PC-3 (cell line): ENCODE measurements at places on chromosomes 5 and 9. TPM values are rescaled to one million over a fixed set of nuclear protein-coding genes. Genes with fewer than 3 reads are reported as not detected.

TEK gene
- total RNA-seq: 0.07 TPM in 1 of 2 replicates, not detected in the other

DNA sequence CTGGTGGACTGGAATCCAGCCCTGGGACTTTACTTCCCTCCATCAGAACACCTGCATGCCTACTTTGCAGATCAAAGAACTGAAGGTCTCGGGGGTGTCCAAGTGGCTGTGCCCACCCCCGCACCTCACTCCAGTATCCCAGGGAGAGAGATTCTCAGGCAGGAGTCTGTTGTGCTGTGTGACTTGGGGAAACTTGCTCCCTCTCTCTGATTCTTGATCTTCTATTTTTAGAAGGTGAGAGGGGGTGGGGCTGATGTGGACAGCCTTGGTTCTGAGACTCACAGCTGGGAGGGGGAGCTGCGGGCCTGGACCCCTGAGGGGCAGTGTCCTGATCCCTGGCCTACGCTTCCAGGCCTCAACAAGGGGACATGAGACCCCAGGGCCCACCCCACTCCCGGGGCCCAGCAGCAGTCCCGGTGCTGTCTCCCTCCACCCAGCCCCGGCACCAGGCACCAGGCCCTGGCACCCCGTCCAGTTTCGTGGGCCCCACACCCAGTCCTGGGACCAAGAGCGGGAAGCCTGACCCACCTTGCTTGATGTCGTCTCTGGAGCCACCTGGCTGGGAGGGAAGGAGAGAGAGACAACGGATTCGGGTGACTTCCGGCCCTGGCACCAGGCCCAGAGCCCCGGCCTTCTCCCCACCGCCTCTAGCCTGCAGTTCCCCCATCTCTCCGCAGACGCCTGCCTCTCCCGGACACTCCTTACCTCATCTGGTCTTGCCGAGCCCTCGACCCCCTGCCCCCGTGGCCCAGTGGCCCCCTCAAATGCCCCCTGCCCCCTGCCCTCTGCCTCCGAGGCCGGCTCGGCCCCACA is 74.0 kb upstream of the SPTLC1 start:
- H3K27ac ChIP-seq: no peak overlapping the region
- H3K27me3 ChIP-seq: no peaks in the 10 kb centered on the region
- H3K4me1 ChIP-seq: no peaks in the 10 kb centered on the region
- no peak for DNase-seq
- H3K4me3 ChIP-seq: no peak overlapping the region

FOXD4L5 gene
- 0.04 TPM in 1 of 2 replicates, not detected in the other for total RNA-seq

GRCh38 chr5:13378091-13378490 is 566.4 kb downstream of the DNAH5 start:
- H3K36me3 ChIP-seq: no peaks in the 10 kb centered on the region
- DNase-seq: peak; percentile 97
- H3K4me1 ChIP-seq: peaks cover 21% of the 10 kb centered on the region
- H3K4me3 ChIP-seq: 0 out of 2 replicates have a peak overlapping the region, but pooled peaks have one; percentile 8

TUSC1 gene
- total RNA-seq: 15.1 and 19.0 TPM in 2 replicates

- DNase-seq: no peak
- H3K27me3 ChIP-seq: no peaks in the 10 kb centered on the region
- H3K36me3 ChIP-seq: no peaks in the 10 kb centered on the region
- no peaks in the 10 kb centered on the region; the same call in none of the 2 replicates for H3K4me1 ChIP-seq
- H3K4me3 ChIP-seq: no peak overlapping the region
Observed at GRCh38 chr9:27866741-27867140, 293.5 kb upstream of the C9orf72 start.

TAF1L gene
- 0.23 TPM in 1 of 2 replicates, not detected in the other for total RNA-seq

DNA sequence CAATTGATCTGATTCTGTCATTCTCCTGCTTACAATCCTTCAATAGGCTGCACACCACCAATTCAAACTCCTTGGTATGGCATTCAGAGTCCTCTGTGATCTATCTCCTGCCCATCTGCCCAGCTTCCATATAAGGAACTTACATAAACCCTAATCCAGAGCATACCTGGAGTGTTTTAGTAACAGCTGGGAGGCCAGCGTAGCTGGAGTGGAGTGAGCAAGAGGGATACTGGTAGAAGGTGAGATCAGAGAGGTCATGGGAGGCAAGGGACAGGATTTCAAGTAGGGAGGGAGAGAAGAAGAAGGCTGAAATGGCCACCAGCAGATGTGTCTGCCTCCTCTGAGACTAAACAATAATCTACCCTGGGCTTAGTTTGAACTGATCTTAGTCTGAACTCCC is 288.5 kb downstream of the MEF2C start:
- no peak overlapping the region for H3K27ac ChIP-seq
- no peaks in the 10 kb centered on the region for H3K27me3 ChIP-seq
- DNase-seq: no peak
- no peak overlapping the region for H3K4me3 ChIP-seq
- H3K36me3 ChIP-seq: no peaks in the 10 kb centered on the region

CCNG1 gene
- total RNA-seq: 60.9 and 70.0 TPM in 2 replicates

- H3K4me1 ChIP-seq: peaks cover 22% of the 10 kb centered on the region
- DNase-seq: no peak
- H3K27me3 ChIP-seq: no peaks in the 10 kb centered on the region
- H3K27ac ChIP-seq: no peak overlapping the region
- H3K4me3 ChIP-seq: no peak overlapping the region
Observed at GRCh38 chr5:131277875-131278740, 14.3 kb downstream of the CDC42SE2 start.

DNA sequence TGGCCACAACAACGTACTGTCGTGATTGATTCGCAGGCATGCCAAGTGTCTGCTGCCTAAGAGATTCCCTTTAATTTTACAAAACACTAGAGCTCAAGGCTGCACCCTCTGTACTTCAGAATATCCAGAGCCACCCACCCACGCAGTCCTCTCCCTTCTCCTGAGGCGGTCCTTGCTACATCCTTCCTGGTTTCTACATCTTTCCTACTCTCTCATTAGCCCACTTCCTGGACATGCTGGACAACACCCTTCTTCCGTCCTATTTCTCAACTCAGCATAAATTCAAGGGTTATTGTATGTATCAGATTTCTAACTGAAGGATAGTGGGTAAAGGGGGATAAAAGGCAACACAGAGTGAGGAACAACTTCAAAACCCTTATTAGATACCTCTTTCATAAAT is 148.4 kb upstream of the MAP3K1 start:
- H3K27ac ChIP-seq: no peak overlapping the region
- no peak for DNase-seq
- H3K36me3 ChIP-seq: no peaks in the 10 kb centered on the region
- H3K4me1 ChIP-seq: peaks cover 36% of the 10 kb centered on the region

DNA sequence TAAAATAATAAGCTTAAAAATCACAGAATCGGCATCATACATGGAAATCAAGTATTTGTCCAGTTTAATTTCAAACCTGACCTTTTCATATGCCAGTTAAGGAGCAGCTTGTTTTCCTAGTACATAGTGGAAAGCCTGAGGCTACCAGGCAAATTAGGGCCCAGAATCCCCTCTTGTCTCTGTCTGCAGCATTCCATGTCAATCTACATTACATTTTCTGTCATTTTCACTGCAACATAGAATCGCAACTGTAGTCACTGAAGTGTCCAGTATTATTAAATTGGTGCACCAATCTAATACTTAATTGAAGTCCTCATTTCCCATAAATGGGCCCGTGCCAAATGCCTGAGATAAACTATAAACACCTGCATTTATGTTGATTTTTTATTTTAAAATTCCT is 1352.2 kb upstream of the ACO1 start:
- H3K36me3 ChIP-seq: no peaks in the 10 kb centered on the region
- no peaks in the 10 kb centered on the region for H3K4me1 ChIP-seq
- H3K4me3 ChIP-seq: no peak overlapping the region

DNA sequence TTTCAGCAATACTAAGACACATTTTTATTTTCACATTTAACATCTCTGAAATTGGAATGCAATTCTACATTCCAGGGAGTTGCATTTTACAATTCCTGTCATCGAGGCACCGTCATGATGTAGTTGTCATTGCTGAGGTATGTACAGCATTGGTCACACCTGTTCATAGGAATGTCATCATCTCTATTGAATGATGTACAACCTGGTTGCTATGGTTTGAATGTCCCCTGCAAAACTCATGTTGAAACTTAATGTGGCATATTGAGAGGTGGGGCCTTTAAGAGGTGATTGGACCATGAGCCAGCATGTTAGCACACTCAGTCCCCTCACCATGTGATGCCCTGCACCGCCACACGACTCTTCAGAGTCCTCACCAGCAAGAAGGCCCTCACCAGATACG is 103.1 kb downstream of the CEMIP2 start:
- no peaks in the 10 kb centered on the region for H3K27me3 ChIP-seq
- H3K27ac ChIP-seq: no peak overlapping the region
- peak; percentile 30 for DNase-seq
- no peaks in the 10 kb centered on the region for H3K36me3 ChIP-seq

SPAAR gene
- total RNA-seq: 0.35 TPM in 1 of 2 replicates, not detected in the other

GRCh38 chr5:162174358-162174974 is 106.9 kb downstream of the GABRG2 start:
- no peak overlapping the region for H3K4me3 ChIP-seq
- DNase-seq: no peak
- no peaks in the 10 kb centered on the region for H3K4me1 ChIP-seq
- no peaks in the 10 kb centered on the region for H3K36me3 ChIP-seq
- H3K27me3 ChIP-seq: no peaks in the 10 kb centered on the region
- H3K27ac ChIP-seq: no peak overlapping the region

GRCh38 chr5:35780236-35780635 is 76.5 kb upstream of the IL7R start:
- no peak for DNase-seq
- H3K27ac ChIP-seq: no peak overlapping the region
- H3K4me3 ChIP-seq: no peak overlapping the region
- H3K27me3 ChIP-seq: no peaks in the 10 kb centered on the region
- H3K36me3 ChIP-seq: no peaks in the 10 kb centered on the region
- peaks cover 8% of the 10 kb centered on the region for H3K4me1 ChIP-seq

STOML2 gene
- 161 and 175 TPM in 2 replicates for total RNA-seq

DNA sequence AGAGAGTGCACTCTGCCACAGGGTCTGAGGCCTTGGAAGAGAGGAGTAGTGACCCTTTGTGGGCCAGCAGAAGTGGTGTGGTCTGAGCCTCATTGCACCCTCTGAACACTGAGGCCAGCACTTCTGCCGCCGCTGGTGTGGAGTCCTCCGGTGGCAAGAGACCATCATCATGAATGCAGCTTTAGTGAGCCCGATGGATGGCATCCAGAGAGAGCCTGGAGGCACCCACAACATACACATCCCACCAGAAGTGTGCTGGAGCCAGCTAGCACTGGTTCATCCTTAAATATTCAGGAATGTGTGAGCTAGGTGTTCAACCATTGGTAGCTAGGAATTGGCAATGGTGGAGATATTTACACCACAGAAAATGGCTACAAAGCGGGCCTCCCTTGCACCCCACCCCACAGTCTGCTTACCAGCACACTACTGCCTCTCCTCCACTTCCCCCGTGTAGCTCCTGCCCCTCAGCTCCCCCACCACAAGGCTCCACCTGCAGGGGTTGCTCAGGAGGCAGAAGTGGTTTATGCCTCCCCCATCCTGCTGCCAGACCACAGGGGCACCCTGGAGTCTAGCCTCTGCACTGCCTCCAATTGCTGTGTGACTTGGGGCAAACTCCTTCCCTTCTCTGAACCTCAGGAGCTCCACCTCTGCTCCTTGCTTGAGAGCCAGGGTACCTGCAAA is 16.4 kb downstream of the SLC6A7 start:
- no peaks in the 10 kb centered on the region for H3K36me3 ChIP-seq
- no peak for DNase-seq
- H3K27me3 ChIP-seq: no peaks in the 10 kb centered on the region

GRCh38 chr9:87494970-87495471 is 2.6 kb upstream of the DAPK1 start:
- DNase-seq: no peak
- H3K36me3 ChIP-seq: no peaks in the 10 kb centered on the region
- H3K4me3 ChIP-seq: no peak overlapping the region
- peaks cover 34% of the 10 kb centered on the region for H3K27me3 ChIP-seq
- no peaks in the 10 kb centered on the region for H3K4me1 ChIP-seq

DNA sequence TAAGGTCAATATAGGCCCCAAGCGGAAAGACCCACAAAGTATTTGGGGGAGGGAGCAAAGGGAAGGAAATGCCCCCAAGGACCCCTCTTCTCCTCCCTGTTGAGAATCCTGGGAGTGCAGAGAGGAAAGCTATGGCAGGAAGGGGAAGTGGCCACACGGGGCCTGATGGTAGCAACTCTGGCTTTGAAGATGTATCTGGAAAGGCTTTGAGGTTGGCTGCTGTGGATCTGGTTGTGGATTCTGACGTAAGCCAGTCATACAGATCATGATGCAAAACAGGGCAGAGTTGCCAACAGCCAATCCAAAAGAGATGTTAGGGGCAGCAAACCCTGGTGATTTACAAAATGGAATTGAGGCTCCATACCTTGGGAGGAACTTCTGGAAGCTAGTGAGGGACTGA is 108.8 kb downstream of the PRKACG start:
- H3K4me1 ChIP-seq: no peaks in the 10 kb centered on the region
- H3K36me3 ChIP-seq: no peaks in the 10 kb centered on the region
- H3K4me3 ChIP-seq: no peak overlapping the region
- H3K27ac ChIP-seq: no peak overlapping the region
- H3K27me3 ChIP-seq: peaks cover 79% of the 10 kb centered on the region

PCDHB8 gene
- 0.22 and 0.40 TPM in 2 replicates for total RNA-seq

LRRC70 gene
- 1.5 and 1.6 TPM in 2 replicates for total RNA-seq

SAXO1 gene
- not detected in 2 replicates for total RNA-seq

DNA sequence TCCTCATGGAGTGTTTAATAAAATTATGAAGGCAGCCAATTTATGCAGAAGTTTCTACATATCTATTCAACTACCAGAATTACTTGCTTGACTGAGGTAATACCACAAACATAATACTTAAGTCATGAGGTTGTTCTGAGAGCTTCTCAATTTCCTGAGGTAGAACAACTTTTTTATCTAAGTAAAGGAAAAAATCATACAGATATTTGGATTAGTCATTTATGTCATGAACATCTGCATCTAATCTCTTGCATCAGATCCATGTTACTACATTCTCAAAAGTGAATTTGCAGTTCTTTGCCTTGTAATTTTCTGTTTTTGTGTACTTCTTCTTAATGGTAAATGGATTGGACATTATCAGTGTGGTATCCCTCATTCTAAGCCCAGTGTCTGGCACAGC is 60.4 kb upstream of the RGMB start:
- H3K27me3 ChIP-seq: no peaks in the 10 kb centered on the region
- DNase-seq: no peak
- no peak overlapping the region for H3K4me3 ChIP-seq
- no peak overlapping the region for H3K27ac ChIP-seq

DNA sequence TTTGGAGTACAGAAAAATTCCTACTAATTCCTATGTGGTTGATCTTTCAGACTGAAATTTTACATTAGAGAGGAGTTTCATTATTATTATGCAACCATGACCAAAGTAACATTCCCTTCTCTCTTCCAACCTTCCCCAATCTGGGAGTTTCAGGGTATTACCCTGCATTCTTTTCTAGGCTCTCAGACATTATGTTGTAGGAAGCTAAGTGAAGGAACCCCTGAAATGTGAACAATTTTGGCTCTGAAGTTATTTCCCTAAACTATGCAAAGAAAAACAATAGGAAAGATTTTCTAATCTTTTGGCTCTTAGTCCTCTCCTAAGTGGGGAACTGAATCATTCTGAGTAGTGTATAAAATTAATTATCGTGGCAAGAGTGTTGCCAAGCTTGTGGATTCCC is 63.3 kb upstream of the ZFAND5 start:
- no peaks in the 10 kb centered on the region for H3K36me3 ChIP-seq
- no peaks in the 10 kb centered on the region for H3K4me1 ChIP-seq
- no peak overlapping the region for H3K4me3 ChIP-seq
- no peak overlapping the region for H3K27ac ChIP-seq
- no peak for DNase-seq

- H3K4me1 ChIP-seq: no peaks in the 10 kb centered on the region
- H3K27ac ChIP-seq: no peak overlapping the region
- H3K4me3 ChIP-seq: no peak overlapping the region
- no peaks in the 10 kb centered on the region for H3K36me3 ChIP-seq
- no peaks in the 10 kb centered on the region for H3K27me3 ChIP-seq
- no peak for DNase-seq
Observed at GRCh38 chr5:161278739-161279660, 267.5 kb downstream of the GABRB2 start.

GRCh38 chr9:71025728-71026127 is 95.7 kb downstream of the TRPM3 start:
- H3K36me3 ChIP-seq: no peaks in the 10 kb centered on the region
- H3K27ac ChIP-seq: no peak overlapping the region
- no peaks in the 10 kb centered on the region for H3K4me1 ChIP-seq
- no peaks in the 10 kb centered on the region for H3K27me3 ChIP-seq
